Activated CD8-positive, alpha-beta memory T cell treated with anti-CD3 and anti-CD28 coated beads for 4 hours (primary cell): ENCODE measurements at places on chromosomes 2 and 18.

GRCh38 chr18:59143441-59143840, 3.8 kb downstream of the SEC11C start:
- no peak for DNase-seq

DNA sequence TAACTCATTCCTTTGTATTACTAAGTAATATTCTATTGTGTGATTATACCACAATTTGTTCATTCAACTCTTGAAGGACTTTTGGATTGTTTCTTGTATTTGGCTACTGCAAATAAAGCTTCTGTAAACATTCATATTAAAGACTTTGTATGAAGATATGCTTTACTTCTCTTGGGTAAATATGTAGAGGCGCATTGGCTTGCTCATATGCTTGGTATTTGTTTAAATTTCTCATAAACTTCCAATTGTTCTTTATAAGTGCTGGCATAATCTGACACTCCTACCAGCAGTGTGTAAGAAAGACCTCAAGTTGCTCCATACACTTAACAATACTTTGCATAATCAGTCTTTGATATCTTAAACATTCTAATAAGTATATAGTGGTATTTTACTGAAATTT, 792.8 kb upstream of the LRRTM1 start:
- no peak for DNase-seq

DNA sequence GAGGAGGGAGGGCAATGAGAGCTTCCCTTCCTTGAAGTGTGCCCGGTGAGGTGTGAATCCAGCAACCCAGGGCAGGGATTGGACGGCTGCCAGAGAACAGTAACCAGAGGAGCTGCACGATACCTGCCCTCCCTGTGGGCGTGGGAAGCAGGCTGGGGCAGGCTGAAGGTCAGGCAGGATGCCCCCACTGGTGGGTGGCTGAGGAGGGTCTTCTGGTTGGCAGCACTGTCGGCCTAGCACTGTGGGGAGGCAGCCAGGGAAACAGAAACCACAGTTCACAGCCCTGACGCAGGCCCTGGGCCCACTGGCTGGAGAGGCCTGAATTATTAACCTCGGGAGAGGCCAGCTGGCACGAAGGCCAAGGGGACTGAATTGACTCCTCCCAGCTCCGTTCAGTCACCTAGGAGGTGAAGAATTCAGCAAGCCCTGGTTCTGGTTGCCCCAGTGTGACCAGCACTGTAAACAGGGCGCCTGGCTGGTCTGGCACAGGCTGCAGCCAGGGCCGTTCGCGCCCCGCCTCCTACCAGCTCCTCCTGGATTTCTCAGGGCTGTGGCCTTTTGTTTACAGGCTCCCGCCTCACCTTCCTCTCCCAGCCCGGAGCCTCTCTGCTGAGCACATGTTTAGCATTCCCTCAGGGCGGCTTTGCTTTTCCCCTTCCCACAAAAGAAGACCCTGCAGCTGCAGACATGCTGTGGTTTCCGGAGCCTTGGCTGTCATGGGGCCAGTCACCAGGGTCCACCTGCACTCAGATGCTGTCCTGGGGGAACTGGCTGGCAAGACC, 97.8 kb downstream of the B3GNT2 start:
- no peak for DNase-seq

GRCh38 chr2:3429066-3429610, 49.6 kb downstream of the TRAPPC12 start:
- DNase-seq: no peak

DNA sequence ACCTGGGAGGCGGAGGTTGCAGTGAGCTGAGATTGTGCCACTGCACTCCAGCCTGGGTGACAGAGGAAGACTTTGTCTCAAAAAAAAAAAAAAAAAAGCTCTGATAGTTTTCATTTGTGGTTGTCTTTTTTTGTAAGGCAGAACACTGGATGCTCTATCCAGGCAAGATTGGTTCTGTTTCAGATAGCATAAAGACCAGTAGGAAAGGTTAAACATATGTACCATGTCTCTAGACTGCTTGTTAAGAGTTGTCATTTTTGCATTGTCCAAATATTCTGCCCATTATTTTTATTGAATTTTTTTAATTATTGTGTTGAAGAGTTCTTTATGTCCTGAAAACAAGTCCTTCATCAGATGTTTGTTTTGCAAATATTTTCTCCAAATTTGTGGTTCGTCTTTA, 60.0 kb downstream of the NCOA1 start:
- DNase-seq: no peak

GRCh38 chr2:69643602-69644505, at the start of gene AAK1:
TSS of gene AAK1 (minus strand) at chr2:69643739. CDS start at chr2:69643040, 699 bp downstream.
- DNase-seq: peak; percentile 57

DNA sequence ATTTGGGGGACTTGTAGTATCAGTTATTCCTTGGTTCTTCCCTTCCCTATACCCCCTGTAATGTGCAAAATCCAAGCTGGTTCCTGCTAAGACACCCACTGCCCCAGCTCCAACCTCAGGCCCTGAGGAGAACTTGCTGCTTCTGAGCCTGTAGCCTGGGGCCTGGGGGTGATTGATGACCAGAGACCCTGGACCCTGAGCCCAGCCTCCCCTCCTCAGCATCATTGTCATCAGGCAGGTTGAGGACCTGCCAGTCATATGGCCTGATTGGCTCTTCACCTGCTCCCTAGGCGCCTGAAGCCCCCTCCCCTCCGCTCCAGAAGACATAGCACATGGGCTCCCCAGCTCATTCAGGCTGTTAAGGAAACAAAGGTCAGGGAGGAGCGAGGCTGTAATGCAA, 73.8 kb upstream of the YWHAQ start:
- DNase-seq: no peak

DNA sequence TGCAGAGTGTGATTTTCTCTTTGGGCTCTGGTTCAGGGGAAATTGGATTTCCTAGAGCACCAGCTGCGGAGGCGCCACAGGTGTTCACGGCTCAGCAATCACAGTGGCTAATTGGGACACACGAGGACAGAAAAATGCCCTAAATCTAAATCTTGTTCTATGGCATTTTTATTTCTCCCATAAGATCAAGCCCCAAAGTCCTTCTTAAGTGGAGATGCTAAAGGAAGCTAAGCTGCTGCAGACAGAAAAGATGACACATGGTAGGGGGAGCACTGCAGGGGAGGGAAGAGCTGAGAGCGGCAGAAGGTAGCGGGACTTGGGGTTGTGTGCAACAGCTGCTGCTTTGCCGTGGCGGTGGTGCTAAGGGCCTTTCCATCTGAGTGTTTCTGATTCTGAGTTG, 280.6 kb downstream of the MYT1L start:
- no peak for DNase-seq

DNA sequence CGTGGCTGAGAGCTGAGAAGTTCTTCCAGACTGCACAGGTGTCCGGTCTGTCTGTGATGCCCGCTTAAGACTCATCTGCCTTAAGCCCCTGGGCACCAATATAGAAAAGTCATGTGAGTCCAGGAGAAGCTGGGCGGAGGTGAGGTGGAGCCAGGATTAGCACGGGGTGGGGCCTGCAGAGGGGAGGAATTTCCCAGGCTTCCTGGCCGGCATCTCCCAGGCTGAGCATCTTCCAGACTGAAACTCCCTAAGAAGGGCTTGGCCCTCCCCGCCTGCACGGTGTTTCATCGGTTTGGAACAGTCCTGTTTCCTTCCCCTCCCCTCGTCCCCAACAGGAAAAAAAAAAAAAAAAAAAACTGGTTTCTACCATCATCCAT, 270.3 kb downstream of the ATAD2B start:
- no peak for DNase-seq

GRCh38 chr2:168694866-168695265, 107.6 kb upstream of the NOSTRIN start:
- no peak for DNase-seq

DNA sequence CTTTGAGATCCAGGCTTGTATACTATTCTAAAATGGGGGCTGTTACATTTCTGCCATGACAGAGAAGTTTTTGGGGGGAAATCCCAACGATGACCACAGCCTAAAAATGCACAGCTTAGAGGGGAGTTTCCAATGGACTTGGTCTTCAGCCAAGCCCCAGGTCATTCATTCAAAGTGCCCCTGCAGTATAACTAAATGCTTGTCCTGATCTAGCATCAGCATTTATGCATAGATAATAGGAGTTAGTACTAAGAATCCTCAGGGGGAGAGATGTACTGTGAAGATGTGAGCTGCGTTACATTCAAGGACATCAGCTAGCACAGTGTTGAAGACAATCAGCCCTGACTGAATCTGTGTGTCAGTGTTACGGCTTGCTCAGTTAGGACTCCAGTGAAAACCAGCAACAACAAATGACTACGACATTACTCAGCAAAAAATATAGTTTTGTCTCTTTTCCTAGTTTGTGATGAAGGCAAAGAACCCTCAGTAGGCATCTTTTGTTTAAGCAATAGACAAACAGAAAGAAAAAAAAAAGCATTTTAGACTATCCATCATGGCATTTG, 160.9 kb downstream of the ZEB2 start:
- DNase-seq: no peak

DNA sequence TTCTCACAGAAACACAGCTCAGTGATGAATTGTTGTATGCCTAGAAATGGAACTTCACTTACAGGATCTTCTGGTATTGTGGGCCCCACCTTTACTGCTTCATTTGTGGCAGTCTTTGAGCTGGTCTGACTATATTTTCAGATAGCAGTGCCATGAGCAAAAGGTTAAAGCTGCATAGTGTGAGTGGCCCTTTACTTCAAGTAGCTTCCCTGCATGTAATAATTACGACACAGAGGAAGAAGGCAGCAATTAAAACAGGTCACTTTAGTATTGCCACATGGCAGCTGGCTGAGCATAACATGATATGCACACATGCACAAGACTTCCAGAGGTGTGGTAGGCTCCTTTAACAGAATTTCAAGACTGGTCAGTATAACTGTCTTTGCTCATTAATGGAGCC, 426.3 kb upstream of the ZEB2 start:
- no peak for DNase-seq

- DNase-seq: no peak
Observed at GRCh38 chr18:40431071-40431985, 1523.7 kb upstream of the PIK3C3 start.

- DNase-seq: no peak
Observed at GRCh38 chr18:59742325-59743111, 45.3 kb upstream of the CCBE1 start.

DNA sequence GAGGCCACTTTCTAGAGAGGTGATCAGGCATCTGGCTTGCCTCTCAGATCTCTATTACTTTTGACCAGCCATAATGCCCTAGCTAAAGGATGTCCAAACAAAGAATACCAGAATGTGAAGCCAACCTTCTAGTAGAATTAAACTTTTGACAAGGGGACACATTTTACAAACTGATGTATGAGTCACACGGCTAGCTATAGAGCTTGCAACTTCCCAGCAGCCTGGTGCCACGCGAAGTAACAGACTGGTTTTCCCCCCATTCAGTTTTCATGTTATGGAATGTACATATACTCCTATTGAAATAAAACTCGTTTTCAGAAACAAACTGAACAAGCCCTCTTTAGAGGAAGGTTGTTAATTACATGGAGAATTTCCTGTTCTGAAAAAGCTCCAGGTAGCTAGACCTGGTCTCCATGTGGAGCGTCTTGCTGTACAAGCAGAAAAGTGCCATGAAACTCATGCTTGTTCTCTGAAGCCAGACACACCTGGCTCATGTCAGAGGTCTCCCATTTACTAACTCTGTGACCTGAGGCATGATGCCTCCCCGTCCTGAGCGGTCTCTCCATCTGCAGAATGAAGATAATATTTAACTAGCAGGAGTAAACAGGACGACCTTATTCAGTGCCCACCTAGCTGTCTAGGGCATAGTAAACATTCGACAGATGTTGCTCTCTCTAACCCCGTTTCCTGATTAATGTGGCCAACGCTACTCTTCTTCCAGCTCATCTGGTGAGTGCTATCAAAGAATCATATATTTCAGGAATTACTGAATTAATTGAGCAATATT, 81.5 kb upstream of the MAP3K20 start:
- DNase-seq: no peak

DNA sequence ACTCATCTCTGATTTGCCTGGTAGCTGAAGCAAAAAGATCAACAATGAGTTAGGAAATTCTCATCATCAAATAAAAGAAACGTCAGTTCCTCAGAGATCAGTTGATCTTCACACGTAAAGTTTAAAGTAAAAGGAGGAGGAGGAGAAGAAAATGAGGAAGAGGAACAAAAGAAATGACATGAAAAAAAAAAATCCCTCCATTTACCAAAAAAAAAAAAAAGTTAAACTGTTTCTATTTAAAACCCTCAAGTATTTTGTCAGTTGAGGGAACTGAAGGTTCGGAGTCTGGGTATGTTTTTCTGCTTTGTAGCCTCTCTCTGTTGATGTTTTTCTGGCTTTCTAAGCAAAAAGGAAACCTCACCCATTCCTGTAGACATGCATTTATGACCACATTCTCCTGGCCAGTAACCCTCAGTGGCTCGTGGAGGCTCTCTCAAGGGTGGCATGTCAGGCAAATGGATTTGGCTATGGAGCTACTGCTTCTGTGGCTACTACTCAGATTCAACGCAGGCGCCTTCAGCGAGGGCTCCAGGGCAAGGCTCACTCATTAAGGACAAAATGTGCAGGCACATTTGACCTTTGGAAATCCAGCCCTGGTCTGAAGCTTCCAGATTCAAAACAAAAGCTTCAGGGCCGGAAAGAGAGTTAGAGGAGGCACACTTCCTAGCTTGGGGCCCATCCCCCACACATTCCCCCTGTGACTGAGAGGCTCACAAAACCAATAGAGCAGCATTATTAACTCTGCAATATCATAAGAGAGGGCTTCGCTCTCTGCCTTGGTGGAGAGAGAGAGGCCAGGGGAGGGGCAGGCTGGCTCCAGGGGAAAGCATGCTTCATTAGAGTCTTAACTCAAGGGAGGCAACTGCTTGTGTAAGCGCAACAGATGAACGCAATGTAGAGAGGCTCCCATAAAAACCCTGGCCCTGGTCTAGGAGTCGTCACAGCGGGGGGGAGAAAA, 22.3 kb downstream of the KLF7 start:
- no peak for DNase-seq

DNA sequence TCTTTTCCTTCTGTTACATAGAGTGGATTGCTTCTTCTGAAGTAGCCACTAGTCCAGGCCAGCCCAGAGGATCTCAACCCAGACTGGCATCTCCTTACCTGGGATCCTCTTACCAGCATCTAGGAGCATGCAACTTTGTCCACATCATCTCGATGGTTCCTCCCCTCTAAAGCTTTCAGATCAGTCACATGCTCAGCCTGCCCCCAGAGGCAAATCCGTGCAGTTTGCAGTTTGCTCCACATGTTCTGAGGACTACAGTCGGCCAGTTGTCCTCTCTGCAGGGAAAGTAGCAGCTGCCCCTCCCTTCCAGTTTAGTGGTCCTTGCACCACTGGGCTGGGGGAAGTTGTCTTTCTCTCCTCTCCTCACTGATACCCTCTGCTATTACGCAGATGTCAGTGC, 259.8 kb upstream of the APCDD1 start:
- DNase-seq: no peak

GRCh38 chr2:130300970-130301348, 41.7 kb upstream of the IMP4 start:
- no peak for DNase-seq
